ENCODE measurements at places on chromosomes 5 and 9. TPM values are rescaled to one million over a fixed set of nuclear protein-coding genes. Genes with fewer than 3 reads are reported as not detected.

DNA sequence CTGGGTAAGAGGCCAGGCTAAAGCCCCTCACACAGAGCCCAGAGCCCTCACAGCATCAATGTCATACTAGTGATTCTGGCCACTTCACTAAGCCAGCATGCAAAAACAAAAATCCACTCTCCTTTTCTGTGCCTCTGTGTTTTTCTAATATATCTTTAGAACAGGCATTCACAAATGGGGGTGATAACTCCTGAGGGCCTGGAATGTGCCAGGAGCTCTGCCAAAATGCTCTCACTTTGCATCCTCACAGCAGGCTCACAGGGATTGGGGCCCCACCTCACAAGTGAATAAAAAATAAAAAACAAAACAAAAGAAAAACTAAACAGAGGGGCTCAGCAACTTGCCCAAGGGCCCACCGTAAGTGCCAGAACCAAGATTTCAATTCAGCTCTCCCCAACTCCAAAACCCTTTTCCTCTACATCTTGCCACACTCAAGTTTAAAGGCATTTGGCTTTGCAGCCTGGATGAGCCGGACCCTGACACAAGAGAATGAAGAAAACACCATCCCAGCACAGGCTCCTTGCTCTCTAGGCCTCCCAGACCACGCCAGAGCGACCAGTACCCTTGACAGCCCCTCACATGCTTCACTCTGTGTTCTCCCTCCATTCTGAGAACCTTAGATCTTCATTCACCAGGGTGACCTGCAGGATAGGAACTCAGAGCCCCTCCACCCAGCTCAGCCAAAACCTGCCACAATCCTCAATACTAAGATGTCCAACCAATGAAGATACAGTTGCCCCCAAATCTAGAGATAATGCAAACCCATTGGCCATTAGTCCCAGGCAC, 51.3 kb downstream of the SAXO1 start:
- no peak for DNase-seq

DNA sequence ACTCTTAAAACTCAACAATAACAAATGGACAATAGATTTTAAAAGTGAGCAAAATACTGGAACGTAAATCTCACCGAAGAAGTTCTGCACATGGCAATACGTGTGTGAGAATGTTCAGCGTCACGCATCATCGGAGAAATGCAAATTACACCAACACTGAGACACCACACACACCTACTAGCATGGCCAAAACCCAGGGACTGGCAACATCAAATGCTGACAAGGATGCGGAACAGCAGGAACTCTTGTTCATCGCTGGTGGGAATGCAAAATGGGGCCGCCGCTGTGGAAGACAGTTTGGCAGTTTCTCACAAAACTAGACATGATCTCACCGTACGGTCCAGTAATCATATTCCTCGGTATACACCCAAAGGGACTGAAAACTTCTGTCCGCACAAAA, 21.6 kb upstream of the CLPTM1L start:
- DNase-seq = no peak

- no peak for DNase-seq
These were observed 27.5 kb downstream of the GPX3 start for GRCh38 chr5:151047814-151048425.

DNA sequence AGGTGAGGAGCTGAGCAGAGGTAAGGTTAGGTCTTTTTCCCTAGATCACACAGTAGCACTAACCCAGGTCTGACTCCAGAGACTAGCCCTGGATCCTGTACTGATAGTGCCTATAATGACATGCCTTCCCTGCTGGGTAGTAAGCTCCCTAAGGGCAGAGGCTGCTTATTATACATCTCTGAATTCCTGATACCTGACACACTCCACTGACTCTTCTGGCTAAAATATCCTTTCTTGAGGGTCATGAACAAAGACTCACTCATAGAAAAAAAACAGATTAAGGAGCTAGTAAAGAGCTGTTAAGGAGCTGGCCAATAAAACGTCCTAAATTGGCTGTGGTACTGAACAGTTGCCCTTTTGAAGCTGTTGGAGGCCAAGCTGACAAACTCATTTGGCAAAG, 149.0 kb upstream of the ITGA1 start:
- DNase-seq = no peak

- no peak for DNase-seq
These were observed 415.0 kb downstream of the ARHGEF28 start for GRCh38 chr5:74040811-74041491.

SARDH gene
- 1.2 TPM for total RNA-seq

C5orf58 gene
- not detected for total RNA-seq

PCDHB10 gene
- total RNA-seq = 0.71 TPM

DNA sequence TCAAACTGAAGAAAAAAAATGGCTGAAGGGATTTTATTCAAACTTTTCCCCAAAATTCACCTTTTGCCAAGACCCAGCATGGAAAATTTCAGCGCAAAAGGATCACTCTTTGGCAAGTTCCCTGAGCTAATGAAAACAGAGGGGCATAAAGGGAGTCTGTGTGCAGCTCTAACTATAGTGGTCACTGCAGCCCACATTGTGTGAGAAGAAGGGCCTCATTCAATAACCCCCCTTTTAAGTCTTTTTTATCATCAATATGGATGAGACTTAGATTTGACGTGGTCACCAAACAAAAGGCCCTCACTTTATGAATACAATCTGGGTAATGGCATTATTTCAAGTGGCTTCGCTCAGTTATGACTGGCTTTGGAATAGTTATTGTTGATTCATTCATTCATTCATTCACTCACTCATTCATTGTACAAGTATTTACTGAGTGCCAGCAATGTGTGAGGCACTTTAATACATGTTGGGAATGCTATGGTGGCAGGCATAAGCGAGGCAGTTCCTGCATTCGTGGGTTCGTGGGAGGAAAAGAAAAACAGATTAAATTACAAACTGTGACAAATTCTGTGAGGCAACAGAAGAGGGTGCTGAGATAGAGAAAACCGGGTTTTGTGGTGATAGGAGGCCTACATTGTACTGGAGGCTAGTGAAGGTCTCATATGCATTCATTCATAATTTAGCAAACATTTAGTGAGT, 145.7 kb upstream of the KLF4 start:
- DNase-seq = peak; percentile 42

SHOC1 gene
- not detected for total RNA-seq

GLE1 gene
- total RNA-seq = 56.6 TPM

RPP25L gene
- total RNA-seq = 30.8 TPM

- DNase-seq = peak; percentile 49
These were observed 516 bp downstream of the MAST4 start for GRCh38 chr5:66596636-66597182.

PDE8B gene
- 1.6 TPM for total RNA-seq

- no peak for DNase-seq
These were observed 241.5 kb downstream of the NR3C1 start for GRCh38 chr5:143161885-143162540.

DNA sequence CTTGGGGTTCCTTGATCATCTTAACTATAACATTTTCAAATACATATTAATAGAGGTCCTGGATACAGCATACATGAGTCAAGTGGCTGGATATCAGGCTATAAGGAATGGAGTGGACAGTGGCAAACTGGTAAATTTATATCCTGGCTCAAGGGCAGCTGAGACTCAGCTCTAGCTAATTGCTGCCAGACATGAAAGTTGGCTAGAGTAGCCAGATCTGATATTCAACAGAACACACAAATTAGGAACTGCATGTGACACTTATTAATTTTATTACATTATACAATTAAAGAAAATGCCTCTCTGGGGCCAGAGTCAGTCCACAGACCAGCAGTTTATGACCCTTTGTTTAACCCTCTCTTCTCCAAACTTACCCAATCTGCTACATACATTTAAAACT, 206.5 kb downstream of the KCTD16 start:
- no peak for DNase-seq

GRCh38 chr5:134077926-134078580, 36.4 kb upstream of the TCF7 start:
- DNase-seq = no peak

DNA sequence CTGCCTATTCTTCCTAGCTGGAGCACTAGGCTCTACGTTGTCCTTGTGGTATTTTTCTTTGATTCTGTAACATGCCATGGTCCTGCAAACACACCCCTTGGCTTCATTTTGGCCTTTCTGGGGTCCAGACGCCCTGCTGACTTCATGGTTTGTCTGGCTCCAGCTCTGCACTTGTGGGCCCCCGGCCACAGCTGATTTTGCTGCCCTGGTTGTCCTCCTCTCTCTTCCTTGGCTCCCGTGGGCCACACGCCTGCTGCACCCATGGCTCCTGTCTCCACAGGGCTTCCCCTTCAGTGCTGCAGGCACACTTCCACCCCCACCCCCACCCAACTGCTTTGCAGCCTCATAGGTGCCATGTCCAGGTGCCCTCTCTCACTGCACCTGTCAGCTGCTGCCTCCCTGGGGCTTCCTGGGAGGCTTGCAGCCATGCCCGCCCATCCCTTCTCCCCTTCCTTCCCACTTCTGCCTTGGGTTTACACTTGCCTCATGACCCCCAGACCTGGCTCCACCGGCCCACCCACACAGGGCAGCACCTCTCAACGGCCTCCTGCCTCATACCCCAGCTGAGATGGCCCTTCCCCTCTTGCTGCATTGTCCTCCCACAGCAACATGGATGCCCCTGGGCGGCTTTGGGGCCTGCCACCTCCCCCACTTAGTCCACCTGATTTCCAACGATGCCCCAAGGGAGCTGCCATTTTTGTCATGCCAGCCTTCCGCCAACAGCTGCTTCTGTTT, 25.6 kb downstream of the SLC6A3 start:
- DNase-seq = no peak

DNA sequence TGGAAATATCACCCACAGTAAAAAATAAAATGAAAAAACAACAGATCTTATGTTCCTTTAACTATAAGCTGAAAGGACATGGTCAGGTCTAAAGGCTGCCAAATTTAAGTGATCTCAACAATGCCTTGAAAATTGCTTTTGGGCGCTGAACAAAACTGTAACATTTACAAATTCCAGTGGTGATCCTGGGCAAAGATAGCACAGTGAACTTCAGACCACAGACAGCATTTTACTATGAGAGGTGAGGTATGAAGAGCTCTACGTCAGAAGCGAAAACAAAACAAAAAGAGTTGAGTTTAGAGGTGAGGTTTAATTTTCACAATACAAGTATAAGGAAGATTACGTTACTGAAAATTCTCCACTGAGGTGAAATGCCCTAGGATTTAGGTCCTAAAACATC, 165.8 kb upstream of the STK32A start:
- DNase-seq = no peak

DNA sequence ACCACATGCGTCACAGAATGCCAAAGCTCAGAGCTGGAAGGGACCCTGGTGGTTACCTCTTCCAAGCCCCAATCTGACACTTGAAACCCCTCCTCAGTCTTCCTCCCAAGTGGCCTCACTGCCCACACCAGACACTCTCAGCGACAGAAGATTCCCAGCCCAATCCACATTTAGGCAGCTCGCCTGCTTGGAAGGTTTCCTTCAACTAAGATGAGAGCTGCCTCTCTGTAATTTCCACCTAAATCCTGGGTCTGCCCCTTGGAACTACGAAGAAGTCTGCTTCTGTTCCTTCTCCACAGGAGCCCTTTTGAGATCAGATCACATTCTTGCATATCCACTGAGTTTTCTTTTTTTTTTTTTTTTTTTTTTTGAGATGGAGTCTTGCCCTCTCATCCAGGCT, 83.7 kb downstream of the PAX5 start:
- DNase-seq = no peak

- DNase-seq = no peak
These were observed 590.0 kb upstream of the DMAC1 start for GRCh38 chr9:8389531-8389930.

GRCh38 chr5:63127054-63127453, 548.4 kb downstream of the LRRC70 start:
- no peak for DNase-seq

KIF20A gene
- total RNA-seq = 106 TPM

DNA sequence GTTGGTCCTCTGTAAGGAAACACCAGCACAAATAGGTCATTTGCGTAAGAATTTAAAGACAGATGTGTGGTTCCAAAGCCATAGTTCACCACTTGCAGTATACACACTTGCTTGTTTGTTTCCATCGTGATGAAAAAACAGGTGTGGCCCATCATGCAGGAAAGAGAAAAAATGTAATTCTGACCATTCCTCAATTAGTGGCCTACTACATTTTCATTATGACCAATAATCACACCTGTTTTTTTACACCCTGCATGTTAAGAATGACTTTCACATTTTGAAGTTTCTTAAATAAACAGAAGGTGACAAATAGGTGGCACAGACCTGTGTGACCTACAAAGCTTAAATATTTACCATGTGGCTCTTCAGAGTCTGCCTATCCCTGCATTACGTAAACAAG, 2.2 kb upstream of the ICE1 start:
- no peak for DNase-seq

CHMP5 gene
- 250 TPM for total RNA-seq

- no peak for DNase-seq
These were observed 7.2 kb upstream of the LMNB1 start for GRCh38 chr5:126769703-126770102.

PTPRD gene
- 5.7 TPM for total RNA-seq

CDC25C gene
- total RNA-seq = 60.2 TPM

DNA sequence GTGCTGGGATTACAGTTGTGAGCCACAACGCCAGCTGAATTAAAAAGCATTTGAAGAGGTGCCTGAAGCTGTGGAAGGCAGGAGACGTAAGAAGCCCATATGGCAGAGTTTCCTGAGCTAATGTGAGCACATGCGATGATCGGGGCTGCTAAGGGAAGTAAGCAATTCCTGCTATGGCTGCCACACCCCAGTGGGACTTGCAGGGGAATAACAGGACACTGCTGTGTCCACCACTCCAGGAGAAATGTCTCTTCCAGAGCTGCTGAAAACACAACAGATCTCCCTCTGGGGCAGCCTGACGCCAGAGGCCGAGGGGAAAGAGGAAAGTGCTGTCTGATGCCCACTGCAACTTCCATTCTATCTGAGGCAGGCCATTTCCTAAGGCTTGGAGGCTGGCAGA, 46.2 kb upstream of the ANKRD55 start:
- no peak for DNase-seq
